ENCODE measurements at places on chromosomes 1 and 21.

DNA sequence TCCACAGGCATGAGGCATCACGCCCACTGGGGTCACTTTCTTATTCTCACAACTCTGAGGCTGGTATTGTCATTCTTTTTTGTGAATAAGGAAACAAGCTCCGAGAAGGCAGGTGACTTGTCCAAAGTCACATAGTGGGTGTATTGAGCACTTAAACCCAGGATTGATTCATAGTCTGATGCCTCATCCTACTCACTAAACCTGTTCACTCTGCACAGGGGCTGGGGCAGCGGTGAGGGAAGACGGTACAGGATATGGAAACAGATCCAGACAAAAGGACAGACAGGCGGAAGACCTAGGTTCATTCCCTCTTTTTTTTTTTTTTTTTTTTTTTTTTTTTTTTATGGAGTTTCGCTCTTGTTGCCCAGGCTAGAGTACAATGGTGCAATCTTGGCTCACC, 56.6 kb downstream of the NKAIN1 start:
- no peak for DNase-seq

DNA sequence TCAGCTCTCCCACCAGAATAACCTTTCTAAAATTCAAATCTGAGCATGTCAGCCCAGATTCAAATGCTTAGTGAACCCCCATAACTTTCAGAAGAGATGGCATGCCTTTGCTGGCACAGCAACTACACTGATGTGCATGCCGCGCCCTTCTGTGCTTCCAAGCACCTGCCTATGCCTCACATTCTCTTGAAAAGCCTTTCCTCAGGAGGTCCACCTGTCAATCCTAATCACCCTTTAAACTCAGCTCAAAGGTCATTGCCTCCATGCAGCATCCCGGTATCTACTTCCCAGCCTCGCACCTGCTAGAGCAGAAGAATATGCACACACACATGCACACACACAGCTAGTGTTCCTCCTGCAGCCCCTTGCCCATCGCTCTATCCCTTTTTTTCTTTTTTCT, 5.2 kb upstream of the S100A2 start:
- DNase-seq: no peak

DNA sequence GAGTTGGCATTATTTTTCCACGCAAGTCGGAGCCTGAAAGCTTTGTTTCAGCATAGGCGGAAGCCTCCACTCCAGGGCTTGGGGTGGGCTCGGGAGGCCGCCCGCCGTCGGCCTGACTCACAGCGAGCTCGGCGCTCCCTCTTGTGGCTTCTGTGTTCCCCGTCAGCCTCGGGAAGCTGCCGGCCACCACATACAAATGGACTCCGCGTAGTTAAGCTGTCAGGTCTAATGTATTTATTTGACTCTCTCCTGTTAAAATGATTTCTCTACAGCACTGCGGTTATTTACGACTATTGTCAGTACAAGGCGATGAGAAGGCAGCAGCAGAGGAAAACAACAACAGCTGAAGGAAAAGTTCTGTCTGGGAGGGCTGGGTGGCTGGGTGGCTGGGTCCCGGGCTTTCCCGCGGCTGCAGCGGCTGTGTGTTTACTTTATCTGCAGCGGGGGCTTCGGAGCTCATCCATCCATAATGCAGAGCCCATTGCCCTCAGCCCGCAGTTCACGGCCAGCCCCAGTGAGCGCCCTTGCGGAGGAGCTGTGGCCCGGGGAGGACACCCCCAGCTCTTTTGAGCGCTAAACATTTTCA, 375.7 kb upstream of the CAMK1G start:
- DNase-seq: no peak

DNA sequence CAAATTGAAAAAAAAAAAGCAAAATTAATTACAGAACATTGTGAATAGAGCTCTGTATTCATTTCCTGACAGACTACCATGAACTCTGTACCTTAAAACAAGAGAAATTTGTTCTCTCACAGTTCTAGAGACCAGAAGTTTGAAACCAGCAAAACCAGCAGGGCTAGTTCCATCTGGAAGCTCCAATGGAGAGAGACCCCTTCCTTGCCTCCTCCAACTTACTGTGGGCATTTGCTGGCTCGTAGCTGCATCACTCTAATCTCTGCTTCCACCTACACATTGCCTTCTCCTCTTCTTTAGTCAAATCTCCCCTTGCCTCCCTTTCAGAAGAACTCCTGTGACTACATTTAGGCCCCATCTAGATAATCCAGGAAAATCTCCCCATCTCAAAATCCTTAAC, 56.5 kb downstream of the SYDE2 start:
- no peak for DNase-seq

- no peak for DNase-seq
These were observed 5.0 kb downstream of the VANGL2 start for GRCh38 chr1:160405331-160405877.

DNA sequence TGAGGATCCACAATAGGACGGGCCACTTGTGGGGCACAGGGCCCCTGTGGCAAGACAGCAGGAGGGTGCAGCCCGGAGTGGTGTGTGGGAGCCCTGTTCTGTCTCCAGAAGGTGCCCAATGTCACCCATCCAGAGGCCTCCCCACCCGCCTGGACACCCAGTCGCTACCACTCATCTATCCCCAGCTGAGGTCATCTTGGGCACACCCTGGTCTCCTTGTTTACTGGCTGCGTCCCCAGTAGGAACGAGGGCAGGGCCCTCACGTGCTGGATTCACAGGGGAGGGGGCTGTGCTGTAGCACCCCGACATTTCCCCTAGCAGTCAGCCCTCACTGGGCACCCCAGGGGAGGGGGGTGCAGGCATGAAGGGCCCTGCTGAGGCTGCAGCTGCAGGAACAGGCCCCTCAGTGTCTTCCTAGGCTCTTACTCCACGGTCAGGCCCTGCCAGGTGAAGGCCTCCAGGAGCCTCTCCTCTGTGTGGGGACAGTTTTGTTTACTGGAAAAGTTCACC, 2.3 kb upstream of the TNNT2 start:
- DNase-seq: no peak

GRCh38 chr1:94122201-94122970, 1.4 kb upstream of the ABCA4 start:
- DNase-seq: no peak

Data from activated naive CD4-positive, alpha-beta T cell treated with anti-CD3 and anti-CD28 coated beads, Interleukin-2, amount 50 U/mL, for 16 hours (primary cell).